Stimulated activated CD4-positive, alpha-beta T cell treated with anti-CD3 and anti-CD28 coated beads, Interleukin-1b, Interleukin-23, amount 100 ng/mL, for 4 hours (primary cell): ENCODE measurements at places on chromosomes 5 and 9.
A peak's percentile ranks its signal among the peaks of the same experiment; 100 is the strongest.

GRCh38 chr9:87513161-87513560, 15.5 kb downstream of the DAPK1 start:
- no peak for DNase-seq

GRCh38 chr5:36743891-36744772, 132.4 kb upstream of the NIPBL start:
- peak; percentile 14 for DNase-seq

- DNase-seq, result no peak
Observed at GRCh38 chr5:175347027-175347426, 97.0 kb downstream of the DRD1 start.

DNA sequence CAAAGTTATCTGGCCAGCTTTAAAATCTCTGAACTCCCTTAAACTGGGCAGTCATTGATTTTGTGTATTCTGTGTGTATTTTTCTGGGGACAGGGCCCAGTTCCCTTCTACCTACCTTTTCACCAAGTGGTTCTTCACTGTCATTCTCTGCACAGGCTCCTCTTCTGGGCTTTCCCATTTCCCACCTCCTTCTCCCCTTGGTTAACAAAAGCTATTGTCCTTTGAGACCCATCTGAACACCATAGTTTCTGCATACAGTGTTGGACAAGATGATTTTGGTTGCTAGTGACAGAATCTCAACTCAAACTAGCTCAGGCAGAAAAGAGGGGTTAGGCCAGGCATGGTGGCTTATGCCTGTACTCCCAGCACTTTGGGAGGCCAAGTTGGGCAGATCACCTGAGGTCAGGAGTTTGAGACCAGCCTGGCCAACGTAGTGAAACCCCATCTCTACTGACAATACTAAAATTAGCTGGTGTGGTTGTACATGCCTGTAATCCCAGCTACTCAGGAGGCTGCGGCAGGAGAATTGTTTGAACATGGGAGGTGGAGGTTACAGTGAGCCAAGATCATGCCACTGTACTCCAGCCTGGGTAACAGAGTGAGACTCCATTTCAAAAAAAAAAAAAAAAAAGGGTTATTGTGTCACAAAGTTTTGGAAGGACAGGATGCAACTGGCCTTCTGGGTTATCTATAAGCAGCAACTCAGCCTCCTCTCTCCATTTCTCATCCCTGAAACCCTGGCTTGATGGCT, 31.0 kb upstream of the ANKRD34B start:
- DNase-seq, result no peak

DNA sequence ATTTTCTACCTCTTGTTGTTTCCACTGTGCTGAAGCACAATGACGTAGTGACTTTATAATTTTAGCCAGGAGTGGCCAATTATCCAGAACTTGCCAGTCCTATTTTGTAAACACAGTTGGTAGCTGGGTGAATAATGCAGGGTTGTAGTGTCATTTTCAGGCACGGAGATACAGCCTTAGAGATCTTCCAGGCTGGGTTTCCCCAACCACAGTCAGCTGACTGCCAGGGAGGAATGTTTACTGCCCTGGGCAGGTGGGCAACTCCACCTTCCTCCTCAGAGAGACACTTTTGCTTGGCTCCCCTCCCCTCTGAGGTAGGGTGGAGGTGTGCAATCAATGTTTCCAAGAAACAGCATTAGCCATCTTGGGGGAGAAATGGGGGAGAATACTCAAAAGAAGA, 228.1 kb upstream of the NR4A3 start:
- DNase-seq, result no peak

GRCh38 chr5:124705577-124705976, 40.9 kb downstream of the ZNF608 start:
- DNase-seq, result no peak

- DNase-seq, result no peak
Observed at GRCh38 chr9:25505644-25506043, 172.6 kb downstream of the TUSC1 start.

DNA sequence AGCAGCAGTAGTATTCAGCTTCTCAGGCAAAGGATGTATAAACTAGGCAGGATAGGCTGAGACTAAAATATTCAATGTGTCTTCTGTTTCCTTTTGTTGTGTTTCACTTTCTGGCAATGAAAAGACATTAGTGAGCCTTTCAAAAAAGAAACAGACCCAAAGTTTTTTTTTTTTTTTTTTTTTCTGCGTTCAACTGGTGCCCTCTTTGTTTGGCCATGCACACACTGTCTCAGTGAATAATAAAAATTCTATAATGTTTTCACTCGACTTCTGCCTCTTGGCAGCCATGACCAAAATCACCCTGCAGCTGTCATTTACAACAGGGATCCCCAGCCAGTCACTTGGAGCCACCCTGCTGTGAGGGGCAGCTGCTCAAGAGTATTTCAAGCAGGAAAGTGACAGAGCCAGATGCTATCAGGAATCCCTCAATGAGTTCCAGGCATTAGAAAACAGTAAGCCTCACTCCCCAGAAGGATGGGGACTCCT, 44.0 kb upstream of the MAN2A1 start:
- no peak for DNase-seq

DNA sequence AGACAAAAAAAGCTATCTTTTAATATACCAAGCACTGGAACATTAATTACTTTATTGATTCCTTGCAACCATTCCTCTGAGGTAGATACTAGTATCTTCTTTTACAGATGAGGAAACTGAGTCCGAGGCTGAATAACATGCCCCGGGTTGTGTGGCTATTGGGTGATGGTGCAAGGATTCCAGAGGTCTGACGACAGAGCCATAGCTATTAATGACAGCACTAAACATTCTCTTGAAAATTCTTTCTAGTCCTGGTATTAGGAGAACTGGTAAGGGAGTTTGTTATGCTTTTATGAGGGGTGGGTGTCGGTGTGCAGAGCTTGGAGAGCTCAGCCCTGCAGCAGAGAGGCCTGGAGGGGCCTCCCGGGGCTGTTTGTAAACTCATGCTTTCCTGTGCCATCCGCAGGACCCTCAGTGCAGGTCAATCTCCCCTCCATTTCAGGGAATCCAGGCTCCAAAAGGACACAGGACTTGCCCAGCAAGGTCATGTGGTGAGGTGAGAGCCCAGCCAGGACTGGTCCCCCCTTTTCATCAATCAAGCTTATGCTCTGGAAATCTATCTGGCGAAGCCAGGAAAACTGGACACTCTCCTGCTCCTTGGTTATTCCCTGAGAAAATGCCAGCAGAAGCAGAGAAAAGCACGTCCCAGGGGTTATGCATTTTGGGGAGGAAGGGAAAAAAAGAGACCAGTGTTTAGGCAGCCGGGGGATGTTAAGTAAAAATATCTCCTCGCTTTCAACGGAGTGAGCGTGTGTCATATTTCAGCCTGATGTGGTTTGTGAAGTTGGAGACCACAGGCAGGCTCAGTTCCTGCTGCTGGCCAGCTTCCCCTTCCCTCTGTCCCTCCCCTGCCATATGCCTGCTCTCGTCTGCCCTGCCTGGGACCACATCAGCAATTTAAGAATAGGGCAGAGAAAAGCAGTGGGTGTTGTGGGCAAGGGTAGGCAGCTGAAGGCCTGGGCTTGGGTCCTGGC, 3.7 kb downstream of the GSN start:
- no peak for DNase-seq

DNA sequence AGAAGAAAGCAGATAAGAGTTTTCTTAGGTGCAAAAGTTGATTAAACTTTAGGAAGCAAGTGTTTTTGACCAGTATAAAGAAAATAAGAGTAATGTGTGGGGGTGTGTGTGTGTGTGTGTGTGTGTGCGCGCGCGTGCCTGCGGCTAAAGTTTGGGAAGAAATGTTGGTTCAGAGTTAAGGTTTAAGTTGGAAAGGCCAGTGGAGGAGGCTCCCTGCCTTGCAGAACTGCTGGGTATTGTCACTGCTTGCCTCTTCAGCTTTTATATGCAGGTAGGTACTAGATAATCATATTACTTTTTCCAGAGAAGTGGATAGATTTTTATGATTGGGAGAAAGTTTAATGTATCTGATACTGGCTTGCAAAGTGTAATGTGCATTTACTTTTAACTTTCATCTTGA, 2.0 kb downstream of the PIK3R1 start:
- DNase-seq, result no peak

GRCh38 chr9:74317235-74317634, 179.9 kb upstream of the RORB start:
- DNase-seq, result no peak

DNA sequence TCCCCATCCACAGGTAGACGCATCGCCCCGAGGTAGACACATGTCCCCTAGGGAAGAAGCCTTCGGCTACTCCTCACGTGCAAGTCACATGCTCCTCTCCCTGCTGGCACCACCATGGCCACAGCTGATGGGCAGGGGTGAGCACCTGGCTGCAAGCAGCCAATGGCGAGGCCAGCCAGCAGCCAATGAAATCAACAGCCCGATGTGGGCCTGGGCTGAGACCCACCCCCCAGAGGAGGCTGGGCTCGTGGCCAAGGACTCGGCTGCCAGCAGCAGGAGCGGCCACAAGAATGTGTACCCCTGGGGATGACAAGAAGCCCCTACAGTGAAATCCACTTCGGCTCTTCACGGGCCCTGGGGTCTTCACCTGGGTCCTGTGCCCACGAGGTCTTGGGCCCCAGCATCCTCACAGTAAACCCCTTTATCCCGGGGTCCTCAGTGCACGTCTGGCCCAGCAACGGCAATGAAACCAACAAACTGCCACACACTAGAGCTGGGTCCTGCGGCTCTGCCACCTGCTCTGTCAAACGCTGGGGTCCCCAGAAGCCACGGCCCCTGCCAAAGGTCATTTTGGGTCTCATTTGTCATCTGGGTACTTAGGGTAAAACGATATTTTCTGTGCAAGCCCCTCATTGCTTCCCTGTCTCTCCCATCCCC, 22.1 kb upstream of the PTGES start:
- no peak for DNase-seq

- no peak for DNase-seq
Observed at GRCh38 chr9:114656301-114656700, 1.3 kb downstream of the TEX53 start.

DNA sequence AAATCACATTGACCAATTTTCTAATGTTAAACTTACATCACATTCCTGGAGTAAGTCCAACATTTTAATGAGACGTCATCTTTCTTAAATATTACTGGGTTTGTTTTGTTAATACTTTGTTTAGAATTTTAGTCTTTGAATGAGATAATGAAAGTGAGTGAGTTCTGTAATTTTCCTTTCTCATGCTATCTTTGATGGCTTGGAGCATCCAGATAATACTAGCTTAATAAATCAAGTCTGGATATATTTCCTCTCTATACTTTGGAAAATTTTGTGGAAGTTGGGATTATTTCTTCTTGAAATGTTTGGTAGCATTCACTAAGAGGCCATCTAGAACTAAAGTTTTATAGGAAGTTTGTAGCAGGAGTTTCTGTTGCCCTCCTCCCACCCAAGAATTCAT, 90.8 kb upstream of the IL7R start:
- no peak for DNase-seq

DNA sequence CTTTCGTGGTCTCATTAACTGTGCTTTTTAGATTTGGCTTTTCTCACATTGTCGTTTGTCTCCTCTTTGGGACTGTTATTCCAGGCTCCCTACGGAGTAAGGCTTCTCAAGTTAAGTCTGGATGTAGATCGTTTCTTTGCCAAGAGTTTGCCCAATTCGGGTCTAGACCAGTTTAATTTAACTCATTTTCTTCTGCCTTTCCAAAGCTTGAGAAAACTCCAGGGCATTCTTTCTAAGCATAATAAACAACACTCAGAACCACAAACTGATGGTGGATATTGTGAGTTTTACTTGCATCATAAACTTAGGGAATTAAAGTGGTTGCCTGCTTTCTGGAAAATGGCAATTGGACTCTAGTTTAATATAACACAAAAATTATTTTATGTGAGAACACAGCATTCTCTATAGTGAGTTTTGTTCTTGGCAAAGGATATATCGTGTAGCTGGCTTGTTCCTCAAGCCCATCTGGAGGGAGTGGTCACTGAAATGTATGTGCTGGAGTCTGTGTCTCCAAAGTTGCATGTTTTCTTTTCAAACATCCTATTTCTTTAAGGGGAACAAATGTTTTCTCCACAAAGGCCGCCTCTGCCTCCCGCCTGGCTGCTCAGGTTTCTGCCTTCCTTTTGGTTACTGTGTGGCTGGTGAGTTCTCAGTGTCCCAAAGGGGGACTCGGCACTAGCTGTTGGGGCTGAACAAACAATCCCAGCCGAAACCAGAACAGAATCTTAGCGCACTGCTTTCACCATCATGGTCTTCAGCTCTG, 211.3 kb upstream of the FBN2 start:
- no peak for DNase-seq

DNA sequence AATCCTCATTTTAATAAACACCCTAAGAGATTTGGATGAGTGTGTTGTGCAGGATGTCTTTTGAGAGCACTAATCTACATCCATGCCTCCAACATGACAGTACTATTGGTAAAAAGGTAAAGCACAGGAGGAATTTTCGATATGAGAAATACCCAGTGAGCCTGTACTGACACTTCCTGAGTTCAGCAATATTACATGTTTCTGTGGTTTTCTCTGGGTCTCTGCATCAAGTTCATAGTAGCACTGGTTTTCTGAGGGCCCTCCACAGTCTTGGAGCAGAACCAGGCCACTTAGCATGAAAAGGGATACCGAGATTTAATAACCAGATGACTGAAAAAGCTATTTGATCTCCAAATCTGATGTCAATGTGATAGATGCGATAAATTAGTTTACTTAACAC, 524.1 kb downstream of the TMEM38B start:
- DNase-seq, result no peak

DNA sequence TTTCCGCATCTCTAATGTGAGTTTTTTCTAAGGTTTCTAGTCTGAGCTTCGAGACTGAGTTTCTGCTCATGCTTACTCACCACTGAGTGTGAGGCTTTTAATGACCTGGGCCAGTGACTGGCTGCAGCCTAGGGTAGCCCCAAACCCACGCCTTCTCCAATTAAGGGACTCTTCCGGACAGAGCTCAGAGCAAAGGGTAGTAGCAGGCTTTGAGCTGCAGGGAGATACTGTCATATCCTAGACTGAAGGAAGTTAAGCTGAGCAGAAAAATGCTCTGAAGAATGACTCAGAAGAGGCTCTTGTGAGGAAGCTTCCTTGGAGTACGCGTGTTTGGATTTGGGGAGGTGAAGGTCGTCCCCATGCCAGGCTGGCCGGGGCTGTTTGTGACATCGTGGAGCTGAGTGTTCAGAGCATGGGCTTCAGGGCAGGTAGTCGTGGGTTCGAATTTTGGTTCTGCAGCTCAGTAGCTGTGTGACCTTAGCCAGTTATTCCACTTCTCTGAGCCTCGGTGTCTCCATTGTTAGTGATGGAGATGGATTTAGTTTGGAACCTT, 3.5 kb downstream of the USP20 start:
- no peak for DNase-seq

DNA sequence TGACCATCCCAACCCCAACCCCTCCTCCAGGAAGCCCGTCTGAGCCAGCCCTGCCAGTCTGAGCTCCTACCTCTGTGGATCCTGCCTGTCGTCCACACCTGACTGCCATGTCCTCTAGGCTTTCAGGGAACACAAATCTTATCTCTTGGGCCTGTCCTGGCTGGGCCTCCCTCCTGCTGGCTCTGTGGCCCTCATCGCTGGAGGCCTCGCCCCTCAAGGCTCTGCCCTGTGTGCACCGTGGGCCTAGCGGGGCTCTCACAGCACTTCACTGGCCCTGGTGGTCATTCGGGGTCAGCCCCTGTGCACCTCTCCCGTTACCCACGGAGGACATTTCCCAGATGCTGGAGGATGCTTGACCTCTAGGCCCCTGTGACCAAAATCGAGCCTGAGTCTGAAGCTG, 133.3 kb downstream of the RXRA start:
- DNase-seq, result no peak
